ENCODE measurements at places on chromosomes 6 and 20.

- no peak for DNase-seq
Measured at GRCh38 chr6:82298012-82298411, 50.5 kb upstream of the IBTK start.

DNA sequence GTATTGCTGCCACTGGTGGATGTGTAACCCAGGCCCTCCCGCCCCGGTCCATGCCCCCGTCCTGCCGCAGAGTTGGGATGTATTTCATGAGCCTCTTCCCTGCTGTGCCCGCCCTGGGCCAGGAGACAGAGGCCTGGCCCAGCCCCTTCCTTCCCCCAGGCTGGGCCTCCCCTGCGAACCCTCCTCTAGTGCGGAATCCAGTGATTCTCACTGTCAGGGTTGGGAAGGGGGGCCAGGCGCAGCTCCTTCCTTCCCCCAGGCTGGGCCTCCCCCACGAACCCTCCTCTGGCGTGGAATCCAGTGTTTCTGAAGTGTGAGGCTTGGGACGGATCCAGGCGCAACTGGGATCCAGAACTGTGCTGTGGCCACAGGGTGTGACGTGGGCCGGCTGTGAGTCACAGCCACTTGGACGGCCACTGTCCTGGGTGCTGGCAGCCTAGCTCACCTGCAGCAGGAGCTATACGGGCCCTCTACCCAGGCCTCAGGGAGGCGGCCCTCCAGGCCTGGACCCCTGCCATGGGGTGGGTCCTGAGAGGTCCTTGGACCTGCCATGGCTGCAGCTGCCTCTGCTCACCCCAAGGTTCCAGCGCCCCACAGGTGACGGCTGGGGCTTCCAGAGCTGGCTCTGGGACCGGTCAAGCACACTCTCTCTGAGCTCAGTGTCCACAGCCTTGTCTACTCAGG, 28.3 kb downstream of the COL20A1 start:
- DNase-seq: no peak

GRCh38 chr6:165684333-165684732, 21.3 kb upstream of the PDE10A start:
- no peak for DNase-seq

- no peak for DNase-seq
Measured at GRCh38 chr20:57078116-57078515, 188.3 kb downstream of the BMP7 start.

DNA sequence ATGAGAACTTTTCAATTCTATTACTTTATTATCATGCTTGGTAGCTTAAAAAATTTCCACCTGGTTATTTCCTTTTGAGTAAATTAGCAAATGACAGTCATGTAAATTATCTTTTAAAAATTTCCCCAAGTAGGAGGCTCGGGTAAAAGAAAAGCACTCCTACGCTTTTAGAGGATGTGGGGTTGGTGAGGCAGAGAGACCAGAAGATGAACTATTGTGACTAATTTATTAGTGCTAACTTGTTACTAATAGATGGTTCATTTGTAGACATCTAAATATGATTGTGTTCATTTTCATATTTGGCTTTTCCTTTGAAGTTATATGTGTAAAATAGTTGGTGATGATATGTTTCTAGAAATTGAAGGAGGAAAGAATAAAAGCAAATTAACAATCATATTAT, 27.0 kb downstream of the ZNF292 start:
- DNase-seq: no peak

DNA sequence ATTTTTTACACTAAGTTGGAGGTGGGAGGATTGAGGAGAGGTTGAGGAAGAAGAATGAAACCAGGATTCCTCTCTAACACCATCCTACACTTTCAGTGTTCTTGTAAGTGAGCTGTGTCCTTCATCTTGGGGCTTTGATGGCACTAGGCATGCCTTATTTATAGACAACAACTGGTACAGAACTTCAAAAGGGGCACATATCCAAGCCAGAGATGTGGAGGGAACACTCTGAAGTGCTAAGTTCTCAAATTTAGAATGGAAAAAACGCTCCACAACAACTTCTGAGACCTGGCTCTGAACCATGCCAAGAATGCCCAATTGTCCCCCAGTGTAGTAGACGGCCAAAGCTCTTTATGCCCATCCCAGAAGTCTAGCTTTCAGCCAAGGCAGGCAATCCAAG, 16.2 kb upstream of the PKHD1 start:
- no peak for DNase-seq

DNA sequence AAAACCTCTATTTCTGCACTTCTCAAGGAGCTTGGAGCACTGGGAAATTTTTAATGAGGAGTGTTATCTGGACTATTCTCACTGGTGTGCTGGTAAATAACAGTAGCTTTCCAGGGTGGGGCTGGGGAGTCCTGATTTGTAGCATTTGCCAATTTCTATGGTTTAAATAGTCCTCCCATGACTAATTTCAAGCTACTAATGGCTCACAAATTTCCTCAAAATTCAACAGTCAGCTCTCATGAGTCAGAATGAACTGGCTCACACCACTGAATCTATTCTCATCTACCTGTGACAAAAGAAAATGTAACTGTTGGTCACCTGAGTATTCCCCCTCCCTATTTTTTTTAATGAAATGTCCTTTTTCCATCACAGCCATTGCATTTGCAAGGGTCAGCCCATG, 449.6 kb downstream of the KIF16B start:
- DNase-seq: no peak

GRCh38 chr6:166786704-166787293, 159.7 kb upstream of the RPS6KA2 start:
- DNase-seq: peak; percentile 36

GRCh38 chr6:159464816-159465215, 228.2 kb downstream of the SOD2 start:
- no peak for DNase-seq

DNA sequence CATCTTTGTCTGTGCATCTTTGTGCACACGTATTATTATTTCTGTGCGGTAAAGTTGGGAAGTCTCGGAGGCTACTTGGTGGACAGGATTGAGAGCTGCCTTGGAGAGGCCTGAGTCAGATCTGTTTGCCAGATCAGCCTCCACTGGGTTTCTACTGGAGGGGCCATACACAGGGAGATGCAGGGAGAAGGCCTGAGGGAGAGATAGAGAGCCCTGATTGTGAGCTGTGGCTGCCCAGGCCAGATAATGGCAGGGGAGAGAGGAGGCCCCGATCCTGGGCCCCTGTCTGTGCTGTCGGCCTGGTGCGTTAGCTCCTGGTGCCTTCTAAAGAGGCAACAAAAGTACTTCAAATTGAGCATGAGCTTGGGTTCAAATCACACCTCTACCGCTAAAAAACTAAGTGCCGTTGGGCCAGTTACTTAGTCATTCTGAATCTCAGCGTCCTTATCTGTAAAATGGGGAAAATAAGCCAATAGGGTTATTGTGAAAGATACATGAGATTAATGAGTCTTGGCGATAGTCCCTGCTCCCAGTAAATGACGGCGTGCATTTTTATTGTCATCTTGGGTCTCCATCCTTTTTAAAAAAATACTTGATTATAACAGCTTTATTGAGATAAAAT, 27.6 kb upstream of the ADA start:
- no peak for DNase-seq
